ENCODE measurements at places on chromosomes 16 and 17. TPM values are rescaled to one million over a fixed set of nuclear protein-coding genes. Genes with fewer than 3 reads are reported as not detected.

GRCh38 chr17:18109935-18110485, 1.5 kb downstream of the MYO15A start:
- no peak for DNase-seq

DNA sequence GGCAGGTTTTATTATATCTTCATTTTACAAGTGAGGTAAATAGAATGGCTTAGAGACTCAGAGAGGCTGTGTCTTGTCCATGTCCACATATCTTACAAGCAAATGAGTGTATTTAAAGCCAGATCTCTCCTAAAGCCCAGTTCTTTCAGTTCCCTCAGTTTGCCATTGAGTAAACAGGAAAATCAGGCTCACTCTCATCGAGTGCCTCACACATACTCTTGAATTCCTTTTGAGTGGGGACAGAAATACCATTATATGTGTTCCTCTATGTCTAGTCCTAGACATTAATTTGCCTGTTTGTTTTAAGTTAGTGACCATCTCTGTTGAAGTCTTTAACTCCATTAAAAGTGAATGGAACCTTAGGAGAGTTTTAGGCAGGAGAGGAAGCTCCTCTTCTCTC, 40.1 kb downstream of the BPTF start:
- DNase-seq: no peak

DNA sequence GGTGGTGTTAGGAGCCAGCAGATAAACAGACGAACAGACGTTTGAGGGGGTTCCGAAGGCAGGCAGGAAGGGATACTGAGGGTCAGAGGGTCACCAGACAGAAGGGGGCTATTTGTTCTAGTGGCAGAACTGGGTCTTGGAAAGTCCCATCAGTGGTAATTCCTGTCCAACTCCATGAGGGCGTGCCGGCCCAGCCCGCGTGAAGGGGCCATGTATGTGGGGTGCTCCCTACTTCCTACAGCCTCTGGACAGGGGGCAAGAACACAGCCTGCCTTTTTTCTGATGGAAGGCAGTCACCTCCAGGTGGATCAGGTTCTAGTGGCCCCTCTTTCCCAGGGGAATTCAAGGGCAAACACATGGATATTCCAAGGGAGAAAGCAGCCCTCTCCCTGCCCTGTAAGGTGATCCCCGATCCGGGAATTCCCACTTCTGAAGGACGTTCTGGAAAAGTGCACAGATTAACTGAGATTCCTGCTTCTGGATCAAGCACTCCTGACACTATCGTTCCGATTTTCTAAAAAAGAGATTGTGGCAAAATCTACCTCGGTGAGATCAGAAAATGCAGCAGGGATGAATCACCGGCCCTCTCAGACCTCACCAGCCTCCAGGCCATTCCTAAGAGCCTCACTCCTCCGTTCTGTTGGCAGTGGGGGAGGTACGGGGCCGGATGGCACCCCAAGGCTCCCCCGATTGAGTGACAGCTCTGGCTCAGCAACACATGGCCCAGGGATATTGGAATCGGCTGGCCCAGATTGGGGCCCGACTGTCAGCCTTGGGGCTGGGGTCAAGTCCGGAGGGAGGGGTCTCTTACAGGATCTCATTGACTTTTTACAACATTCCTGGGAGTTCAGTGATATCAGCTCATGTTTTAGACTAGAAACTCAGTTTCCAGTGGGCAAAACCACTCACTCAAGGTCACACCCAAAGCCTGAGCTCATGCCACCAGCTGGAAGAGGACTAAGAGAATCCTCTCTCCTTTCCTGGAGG, 12.4 kb downstream of the STX1B start:
- DNase-seq: no peak

DNA sequence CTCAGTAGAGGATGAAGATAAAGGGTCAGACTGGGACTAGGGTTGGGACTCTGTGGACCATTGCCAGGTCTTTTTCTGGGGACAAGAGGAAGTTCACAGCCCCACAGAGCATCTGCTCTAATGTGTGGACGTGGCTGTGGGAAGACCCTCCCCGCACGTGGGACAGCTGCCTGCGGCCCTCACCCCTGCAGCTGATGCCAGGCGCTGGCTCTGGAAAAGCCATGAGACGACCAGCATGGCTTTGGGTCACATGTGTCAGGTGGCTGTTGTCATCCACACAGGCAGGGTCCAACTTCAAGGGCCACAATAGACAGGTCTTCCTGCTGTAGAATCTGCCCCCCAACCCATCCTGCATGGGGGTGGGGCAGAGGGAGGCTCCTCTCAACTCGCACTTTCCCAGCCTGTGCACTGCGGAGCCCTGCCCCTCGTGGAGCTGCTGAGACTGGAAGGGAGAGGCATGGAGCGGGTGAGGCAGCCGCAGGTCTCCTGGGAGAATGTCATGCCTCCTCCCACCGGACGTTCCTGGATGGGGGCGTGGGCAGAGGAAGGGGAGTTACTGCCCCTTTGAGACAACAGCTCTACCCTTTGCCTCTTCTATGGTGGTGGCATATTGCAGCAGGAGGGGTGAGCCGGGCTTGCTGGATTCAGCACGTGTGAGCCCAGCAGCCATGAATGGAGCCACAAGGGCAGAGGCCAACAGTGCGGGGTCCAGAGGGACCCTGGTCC, 53.4 kb downstream of the PIMREG start:
- DNase-seq: peak; percentile 72

DNA sequence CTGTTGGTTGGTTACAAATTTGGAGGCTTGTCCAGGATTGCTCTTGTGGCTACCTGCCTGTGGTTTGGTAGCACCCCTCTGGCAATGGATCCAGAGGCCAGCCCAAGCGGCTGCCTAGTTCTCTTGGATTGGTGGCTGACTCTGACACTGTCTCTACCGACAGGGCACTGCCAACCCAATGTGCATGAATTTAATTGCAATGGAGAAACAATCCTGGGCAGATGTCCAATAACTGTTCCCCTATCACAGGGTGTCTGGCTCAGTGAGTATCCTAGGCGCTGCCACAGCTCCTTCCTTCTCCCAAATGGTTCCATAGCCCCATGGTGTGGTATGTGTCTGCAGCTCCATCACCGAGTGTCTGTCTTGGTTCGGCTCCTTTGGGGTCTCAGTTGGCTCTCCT, 19.5 kb downstream of the N4BP1 start:
- no peak for DNase-seq

DNA sequence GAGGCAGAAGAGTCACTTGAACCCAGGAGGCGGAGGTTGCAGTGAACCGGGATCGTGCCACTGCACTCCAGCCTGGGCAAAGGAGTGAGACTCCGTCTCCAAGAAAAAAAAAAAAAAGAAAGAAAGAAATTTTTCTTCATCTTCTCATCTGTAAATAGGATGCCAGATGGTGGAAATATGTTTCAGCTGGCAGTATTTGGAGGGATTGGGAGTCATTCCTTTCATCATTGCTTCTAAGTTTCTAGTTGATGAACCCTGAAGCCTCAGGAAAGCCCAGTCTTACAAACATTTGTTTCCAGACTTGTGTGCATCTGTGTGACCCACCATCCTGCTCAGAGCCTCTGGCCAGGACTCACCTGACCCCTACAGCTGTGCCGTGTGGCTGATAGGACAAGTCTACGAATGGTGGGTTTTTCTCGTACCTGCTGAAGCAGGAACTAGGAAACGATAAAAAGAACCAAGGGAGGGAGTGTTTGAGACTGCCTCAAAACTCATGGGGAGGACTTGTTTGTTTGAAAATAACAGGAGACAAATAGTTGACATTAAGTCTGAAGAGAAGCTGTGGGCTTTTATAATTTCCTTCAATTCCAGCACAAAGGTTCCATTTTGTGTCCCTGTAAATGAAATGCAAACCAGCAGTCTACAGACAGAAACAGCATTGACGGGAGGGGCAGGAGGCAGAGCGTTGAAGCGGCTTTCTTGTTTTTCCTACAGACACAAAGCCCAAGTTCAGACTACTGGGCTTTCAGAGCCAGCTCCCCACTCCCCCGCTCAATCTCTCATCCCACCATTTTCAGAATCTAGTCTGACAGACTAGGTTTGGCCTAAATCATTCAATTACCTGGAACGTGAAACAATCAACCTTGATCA, 24.9 kb downstream of the CDRT4 start:
- no peak for DNase-seq

DNA sequence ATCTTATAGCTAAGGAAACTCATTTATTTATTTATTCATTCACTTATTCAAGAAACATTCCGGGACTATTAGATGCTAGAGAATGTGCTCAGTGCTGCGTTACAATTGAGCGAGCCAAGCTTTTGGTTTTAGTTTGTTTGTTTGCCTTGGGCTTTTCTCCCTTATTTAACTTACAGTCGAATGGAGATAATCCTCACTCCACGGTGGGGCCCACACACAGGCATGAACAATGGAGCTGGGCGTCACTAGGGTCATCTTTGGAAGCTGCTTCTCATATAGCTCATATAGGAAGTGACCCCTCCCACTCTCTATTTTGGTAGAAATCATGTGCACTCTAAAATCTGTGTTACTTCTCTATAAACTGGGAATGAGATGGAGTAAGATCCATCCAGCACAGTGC, 210.0 kb downstream of the TMEM114 start:
- DNase-seq: no peak

- no peak for DNase-seq
Observed at GRCh38 chr16:88617268-88618031, 20.9 kb upstream of the IL17C start.

GRCh38 chr16:26672206-26672605, 394.5 kb upstream of the C16orf82 start:
- no peak for DNase-seq

DNA sequence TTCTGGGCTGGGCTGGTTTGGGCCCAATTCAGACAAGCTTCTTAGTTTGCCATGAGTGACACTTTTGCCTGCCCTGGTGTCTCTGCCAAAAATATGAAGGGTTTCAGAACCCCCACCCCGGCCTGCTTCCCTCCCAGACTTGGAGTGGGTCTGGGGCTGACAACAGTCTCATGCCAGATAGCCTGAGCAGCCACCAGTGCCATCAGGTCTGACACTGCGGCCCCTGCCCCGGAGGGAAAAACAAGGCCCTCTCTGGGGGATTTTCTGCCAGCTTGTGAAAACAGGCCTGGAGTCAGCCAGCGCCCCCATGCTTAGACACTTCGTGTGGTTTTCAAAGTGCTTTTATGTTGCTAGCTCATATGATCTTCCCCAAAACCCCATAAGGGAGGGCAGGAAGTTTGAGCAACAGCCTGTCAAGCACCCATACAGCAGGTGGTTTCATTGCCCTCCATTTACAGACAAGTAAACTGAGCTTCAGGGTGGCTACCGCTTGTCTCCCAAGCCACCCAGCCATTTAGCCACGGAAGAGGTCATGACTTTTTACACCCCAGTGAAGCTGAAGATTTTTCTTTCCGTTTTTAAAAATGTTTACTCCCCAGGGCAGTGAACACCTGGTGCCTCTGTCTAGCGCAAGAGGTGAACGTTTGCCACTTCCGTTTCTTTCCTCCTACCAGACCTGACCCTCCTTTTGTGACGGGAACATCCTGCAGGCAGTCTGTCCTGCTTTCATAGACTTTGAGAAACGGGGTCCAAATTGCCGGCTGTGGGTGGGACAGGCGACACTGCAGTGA, 300.6 kb downstream of the SEC14L1 start:
- DNase-seq: no peak

GRCh38 chr16:55832773-55833691, at the start of gene CES1:
Gene CES1 (minus strand): TSS chr16:55833096. CDS start chr16:55833055, 41 bp downstream.
- peak; percentile 75 for DNase-seq

- DNase-seq: peak; percentile 98
Observed at GRCh38 chr17:7583253-7584109, at the start of gene MPDU1. Gene MPDU1 (plus strand): TSS chr17:7583852. CDS start chr17:7583863, 11 bp downstream.

GRCh38 chr17:18148586-18148985, 35.0 kb upstream of the ALKBH5 start:
- no peak for DNase-seq

MAFG gene
- 31.4 TPM for total RNA-seq

STAT5B gene
- total RNA-seq: 42.9 TPM

TXNDC17 gene
- 188 TPM for total RNA-seq

CCL5 gene
- total RNA-seq: not detected
